NCI-H69 (cell line): ENCODE measurements at places on chromosomes 12 and 14.
A peak's percentile ranks its signal among the peaks of the same experiment; 100 is the strongest.

- peak; percentile 19 for DNase-seq
Observed at GRCh38 chr12:49970658-49971057, 2.1 kb upstream of the AQP6 start.

DNA sequence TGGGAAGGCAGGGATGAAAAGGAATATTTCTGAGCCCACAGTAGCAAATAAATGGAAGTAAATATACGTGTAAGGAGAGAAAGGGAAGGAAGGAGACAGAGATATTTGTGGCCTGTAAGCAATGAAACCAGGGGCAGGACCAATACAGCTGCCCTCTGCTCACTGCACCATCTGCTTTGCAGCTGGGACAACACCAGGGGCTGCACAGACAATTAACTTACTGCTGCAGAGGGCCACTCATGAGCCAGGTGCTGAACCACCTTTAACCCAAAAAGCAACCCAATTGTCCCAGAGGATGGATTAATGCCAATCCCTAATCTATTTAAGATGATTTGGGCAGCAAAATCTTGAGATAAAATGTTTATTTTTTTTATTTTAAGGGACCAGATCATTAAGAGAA is 30.6 kb upstream of the TMX1 start:
- peak; percentile 97 for DNase-seq

DNA sequence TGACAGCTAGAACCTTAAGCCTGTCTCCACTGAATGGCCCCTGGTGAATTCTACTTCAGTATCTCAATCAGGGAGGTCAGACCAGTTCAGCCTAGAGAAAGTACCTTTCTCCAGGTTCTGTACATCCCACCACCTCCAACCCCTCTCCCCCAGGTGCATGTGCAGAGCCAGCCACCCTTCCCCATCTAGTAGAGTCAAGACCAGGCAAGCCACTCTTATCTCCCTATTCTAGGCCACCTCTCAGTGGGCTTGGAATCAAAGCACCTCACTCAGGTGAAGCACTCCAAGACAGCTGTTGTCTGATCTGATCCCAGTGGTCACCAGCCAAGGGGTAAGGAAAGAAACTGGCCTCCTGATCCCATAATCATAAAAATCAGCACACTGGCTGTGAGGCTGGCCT is 340.9 kb downstream of the BCL11B start:
- no peak for DNase-seq

DNA sequence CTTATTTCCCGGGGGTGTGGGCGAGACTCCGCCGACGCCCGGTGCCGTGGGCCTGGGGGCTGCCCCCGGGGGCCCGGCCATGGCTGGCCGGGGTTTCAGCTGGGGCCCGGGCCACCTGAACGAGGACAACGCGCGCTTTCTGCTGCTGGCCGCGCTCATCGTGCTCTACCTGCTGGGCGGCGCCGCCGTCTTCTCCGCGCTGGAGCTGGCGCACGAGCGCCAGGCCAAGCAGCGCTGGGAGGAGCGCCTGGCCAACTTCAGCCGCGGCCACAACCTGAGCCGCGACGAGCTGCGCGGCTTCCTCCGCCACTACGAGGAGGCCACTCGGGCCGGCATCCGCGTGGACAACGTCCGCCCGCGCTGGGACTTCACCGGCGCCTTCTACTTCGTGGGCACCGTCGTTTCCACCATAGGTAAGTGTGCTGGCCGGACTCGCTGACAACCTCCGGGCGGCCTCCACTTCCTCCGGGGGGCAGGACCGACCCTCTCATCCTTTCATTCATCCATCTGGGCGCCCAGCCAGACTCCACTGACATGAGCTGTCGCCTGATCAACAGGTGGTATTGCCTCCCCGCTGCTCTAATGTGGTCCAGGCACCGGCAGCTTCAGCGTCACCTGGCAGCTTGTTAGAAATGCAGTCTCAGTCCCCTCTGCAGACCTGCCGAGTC is 467 bp downstream of the KCNK13 start:
- DNase-seq = peak; percentile 98

DNA sequence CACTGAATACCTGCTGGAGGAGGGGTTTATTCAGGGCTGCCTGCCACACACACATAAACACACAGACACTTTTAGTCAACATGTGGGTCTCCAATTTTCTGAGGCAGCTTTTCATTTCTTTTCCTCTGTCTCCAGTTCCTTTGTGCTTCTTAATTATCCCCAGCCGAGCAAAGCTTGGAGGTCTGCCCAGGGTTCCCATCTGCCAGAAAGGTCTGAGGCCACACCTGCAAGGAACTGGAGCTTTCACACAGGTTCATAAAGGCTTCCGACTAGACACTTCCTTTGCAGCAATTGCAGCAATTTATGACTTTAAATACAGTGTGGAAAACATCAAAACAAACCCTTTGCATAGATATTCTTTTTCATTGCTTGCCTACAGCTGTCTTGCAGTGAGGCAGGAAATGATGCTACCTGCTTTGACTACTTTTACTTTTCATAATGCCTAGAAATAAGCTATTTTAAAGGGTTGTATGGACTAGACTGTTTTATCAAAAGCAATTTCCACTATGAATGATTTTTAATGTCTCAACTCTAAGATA is 1318.9 kb downstream of the AACS start:
- DNase-seq = peak; percentile 88
